ENCODE measurements at places on chromosomes 12 and 14.
A peak's percentile ranks its signal among the peaks of the same experiment; 100 is the strongest.

DNA sequence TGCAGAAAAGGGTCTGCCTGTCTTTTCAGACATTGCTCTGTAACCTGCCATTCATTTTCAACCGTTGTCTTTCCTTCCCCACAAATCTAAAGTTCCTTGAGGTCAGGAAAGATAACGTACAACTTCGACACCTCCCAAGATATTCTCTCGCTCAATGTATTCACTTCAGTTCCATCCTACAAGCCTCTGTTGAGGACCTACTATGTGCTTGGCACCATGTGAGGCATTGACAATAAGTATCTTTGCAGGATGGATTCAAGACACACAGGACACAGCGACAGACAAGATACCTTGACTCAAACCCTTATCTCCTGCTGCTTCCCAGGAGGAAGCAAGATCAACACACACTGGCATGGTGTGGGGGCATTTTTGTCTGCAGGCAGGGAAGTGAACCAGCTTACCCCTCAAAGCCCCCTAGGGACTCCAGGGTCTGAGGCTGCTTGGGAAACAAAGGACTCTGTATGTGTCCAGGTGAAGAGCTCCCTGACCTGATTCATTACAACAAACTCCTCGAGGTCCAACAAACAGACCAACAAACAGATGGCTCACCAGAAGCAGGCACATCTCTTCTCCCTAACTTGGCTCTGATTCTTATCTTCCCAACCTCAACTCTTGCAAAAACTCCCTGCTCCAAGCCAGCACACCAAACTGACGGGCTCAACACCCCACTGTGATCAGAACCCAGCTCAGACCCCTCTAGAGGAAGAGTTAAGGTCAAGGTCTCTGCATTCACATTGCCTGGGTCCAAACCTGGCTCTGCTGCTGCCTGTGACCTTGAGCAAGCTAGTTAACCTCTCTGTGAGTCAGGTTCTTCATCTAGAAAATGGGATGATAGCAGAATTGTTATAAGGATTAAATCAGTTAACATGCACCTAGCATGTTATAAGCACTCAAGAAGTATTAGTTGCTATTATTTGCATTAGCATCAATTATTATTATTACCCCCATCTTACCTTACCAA, 6.3 kb downstream of the NUAK1 start:
- no peak for DNase-seq

DNA sequence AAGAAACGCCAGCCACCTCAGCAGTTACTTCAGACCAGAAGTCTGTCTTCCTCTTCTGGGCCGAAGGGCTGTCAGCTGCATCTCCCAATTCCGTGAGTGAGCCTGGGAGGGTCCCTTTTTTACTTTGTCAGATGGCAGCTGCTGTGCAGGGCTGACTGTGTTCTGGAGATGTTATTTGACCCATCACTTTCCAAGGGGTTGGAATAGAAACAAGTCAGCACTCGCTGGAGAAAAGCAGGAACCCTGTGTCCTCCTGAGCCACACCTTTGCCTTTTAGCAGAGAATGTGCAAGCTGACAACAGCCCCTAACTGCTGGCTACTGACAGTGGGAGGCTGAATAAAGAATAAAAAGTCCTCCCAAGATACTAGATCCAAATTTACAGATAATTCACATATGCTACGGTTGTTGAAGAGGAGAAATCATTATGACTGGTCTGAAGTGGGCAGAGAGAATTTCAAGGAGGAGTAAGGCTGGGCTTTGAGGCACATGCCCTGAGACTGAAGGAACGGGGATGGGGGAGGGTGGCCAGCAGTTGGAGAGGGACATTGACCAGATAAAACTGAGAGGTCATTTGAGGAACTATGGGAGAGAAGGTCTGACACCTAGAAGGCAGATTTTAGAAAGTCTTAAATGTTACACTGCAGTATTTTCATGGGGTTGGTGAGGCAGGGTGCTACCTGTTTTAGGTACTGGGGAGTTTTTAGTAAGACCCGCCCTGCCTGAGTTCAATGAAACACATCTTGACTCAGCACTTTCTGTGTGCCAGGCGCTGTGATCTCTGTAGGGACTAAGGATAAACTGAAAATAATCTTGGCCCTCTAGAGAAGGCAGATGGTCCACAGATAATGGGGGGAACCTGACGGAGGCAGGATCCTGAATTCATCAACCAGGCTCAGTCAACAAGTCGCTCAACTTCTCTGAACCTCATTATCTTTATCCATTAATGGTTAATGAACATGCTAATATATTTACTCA, 27.4 kb downstream of the FAM234B start:
- no peak for DNase-seq

GRCh38 chr14:24399447-24399822, 632 bp downstream of the NYNRIN start:
- no peak for DNase-seq

GRCh38 chr12:132923356-132923909, 32.7 kb downstream of the ZNF605 start:
- no peak for DNase-seq

- DNase-seq = no peak
These were observed 152.2 kb downstream of the ETV6 start for GRCh38 chr12:11801643-11802042.

DNA sequence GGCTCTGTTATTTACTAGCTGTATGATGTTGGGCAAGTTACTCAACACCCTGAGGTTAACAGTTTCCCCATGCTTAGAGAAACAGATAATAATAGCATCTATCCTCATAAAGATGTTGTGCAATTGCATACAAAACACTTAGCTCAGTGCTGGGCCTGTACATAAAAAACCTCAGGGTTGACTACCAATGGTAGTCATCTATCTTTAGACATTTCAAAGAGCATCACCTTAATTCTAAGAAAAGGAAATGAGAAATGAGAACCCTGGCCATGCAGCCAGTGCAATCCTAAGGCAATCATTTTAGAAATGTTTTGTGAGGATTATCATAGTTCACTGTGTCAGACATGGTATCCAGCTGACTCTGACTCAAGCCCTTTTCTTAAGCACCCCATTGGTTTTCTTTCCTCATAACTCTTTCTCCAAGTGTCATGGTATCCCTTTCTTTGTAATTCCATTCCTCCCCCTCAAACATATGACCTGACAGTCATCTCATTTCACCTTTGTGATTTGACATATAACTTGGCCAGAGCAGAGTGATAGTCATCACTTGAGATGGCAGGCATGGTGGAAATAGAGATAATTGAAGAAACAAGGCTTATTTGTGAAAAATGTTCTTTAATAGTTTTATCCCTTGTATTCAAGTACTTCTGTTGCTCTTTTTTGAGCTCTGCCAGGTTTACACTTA, 29.5 kb upstream of the OSBPL8 start:
- DNase-seq = no peak

DNA sequence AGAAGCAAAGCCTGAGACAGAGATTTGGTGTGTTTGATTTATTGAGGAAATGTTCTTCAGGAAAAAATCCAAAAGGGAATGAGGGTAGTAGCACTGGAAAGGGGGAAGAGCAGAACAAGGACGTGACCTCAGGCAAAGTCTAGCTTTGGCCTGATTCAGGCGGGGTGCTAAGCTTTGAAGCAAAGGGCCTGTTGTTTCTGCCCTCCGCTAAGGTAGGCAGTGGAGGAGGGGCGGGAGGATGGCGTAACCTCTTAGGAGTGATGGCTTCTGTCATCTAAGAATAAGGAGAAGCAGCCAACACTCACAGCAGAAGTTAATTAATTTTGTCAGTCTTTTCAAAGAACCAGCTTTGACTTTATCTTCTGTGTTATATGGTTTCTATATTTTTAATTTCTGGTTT, 20.4 kb downstream of the ABHD12B start:
- DNase-seq = no peak

DNA sequence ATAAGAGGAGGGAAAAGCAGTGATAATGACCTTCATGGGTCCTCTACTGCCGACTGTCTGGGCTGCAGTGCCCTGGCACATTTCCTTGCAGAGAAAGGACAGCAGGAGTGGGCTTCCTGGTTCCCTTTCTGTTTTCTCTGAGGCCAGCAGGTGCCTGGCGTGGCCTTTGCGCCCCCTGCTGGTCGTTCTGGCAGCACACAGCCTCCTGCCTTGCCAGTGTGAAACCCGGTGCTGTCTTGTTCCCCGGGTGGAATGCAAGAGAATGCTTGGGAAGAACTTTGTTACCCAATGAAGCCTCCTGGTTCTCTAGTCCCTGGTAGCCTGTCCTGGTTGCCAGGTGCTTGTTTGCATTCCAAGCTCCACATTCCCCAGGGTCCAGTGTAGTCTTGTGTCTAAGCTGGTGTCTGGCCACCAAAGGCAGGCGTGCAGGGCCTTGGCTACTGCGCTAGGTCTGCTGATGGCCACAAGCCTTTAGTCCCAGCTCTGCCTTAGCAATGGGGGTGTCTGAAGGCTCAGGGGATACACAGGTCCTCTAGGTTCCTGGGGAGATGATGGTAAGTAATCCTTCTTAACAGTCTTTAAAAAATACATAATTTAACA, 1392.4 kb upstream of the TMEM132C start:
- DNase-seq = peak; percentile 22
